Central memory CD8-positive, alpha-beta T cell (primary cell): ENCODE measurements at places on chromosomes 2 and 18.
A peak's percentile ranks its signal among the peaks of the same experiment; 100 is the strongest.

DNA sequence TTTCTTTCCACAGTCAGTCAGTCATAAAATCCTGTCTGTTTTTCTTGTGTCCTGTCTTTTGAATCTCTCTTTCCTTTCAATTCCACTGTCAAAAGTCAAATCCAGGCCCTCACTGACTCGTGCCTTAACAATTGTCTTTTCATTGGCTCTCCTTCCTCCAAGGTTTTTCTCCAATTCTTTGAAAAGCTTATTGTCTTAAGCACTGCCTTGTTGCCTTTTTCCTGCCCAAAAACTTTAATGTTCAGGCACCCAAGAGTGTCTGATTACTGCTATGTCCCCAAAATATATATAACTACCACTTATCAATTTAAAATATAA, 13.9 kb upstream of the SULT1C4 start:
- no peaks in the 10 kb centered on the region for H3K36me3 ChIP-seq
- no peak overlapping the region for H3K4me3 ChIP-seq
- H3K27me3 ChIP-seq: peaks cover 60% of the 10 kb centered on the region

DNA sequence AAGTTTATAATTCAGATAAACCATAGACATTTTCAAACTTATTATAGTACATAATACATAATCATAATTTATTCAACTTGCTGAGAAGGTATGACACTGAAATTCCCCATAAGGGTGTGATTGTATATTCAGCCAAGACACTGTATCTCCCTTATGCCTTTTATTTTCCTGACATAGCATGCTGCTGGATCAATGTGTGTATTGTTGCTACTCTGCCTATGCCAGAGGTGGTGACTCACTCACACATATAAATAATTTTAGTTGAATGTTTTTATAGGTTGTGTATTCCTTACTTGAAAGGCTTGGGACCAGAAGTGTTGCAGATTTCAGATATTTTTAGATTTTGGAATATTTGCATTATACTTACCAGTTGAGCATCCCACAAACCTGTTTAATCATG, 86.8 kb downstream of the VRK2 start:
- H3K4me1 ChIP-seq: no peaks in the 10 kb centered on the region
- no peaks in the 10 kb centered on the region for H3K27me3 ChIP-seq
- peaks cover 2% of the 10 kb centered on the region for H3K36me3 ChIP-seq
- H3K27ac ChIP-seq: no peak overlapping the region

GRCh38 chr2:211391189-211391567, 834.8 kb downstream of the CPS1 start:
- no peaks in the 10 kb centered on the region for H3K36me3 ChIP-seq
- H3K4me1 ChIP-seq: no peaks in the 10 kb centered on the region
- no peaks in the 10 kb centered on the region for H3K27me3 ChIP-seq

DNA sequence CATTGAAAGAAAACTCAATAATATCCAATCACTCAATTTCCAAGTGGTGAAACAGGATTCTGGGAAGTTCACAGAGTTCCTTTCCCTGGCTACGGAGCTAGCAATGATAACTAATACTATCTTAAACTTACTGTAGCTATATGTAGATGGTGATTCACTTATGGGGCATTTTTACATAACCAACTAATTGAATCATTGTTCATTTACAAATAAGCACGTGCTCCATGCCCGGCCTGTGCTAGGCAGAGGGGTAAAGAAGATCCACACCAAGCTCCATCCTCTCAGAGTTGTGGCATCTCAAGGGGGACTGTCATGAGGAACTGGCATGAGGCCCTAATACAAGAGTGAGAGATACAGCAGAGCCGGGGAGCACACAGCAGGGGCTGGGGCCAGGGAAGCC, 176.3 kb downstream of the ANKRD30B start:
- DNase-seq: no peak
- no peaks in the 10 kb centered on the region for H3K27me3 ChIP-seq
- H3K27ac ChIP-seq: no peak overlapping the region
- peaks cover 2% of the 10 kb centered on the region for H3K36me3 ChIP-seq
- peaks cover 14% of the 10 kb centered on the region for H3K4me1 ChIP-seq

DNA sequence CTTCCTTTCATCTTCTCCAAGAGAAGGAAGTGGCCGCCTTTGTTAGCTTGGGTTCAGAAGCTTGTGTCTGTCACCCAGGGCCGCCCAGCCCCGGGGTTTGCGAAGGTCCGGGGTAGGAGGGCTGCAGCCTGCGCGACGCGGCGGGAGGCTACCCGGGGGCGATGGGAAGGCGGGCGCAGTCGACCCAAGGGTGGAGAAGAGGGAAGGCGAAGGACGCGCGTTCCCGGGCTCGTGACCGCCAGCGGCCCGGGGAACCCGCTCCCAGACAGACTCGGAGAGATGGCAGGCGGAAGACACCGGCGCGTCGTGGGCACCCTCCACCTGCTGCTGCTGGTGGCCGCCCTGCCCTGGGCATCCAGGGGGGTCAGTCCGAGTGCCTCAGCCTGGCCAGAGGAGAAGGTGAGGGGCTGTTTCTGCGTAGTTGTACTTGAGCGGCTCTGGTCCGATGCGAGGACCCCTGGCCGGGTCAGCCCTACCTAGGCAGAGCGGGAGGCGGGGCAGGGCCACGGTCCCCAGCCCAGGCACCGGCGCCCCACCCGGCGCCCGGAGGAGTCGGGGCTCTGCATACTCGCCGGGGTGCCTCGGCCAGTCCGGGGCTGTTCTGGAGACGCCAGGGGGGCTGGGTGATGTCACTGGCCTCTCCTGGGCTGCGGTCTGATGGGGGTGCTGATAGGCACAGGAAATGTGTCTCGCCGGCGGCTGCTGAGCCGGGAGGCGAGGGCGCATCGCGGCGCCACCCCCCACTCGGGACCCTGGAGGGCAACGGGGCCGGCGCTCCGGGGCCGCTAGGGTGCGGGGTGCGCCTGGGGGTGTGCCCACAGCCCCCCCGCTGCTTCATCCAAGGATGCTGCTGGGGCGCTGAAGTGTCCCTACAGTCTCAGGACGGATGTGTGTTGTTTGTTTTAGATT, at the start of gene QPCT:
Gene QPCT, plus strand, starts transcription at position 178 of the 909 bp plus-strand sequence. Its CDS starts 102 bp downstream, at position 280.
- DNase-seq: peak; percentile 39
- H3K4me1 ChIP-seq: peaks cover 6% of the 10 kb centered on the region
- H3K36me3 ChIP-seq: peaks cover 1% of the 10 kb centered on the region
- peak within 1 kb of the TSS; percentile 80 for H3K4me3 ChIP-seq
